ENCODE measurements at places on chromosomes 1 and 21.

GRCh38 chr1:240190881-240191401 lies 99.3 kb downstream of the FMN2 start:
- DNase-seq, result no peak

DNA sequence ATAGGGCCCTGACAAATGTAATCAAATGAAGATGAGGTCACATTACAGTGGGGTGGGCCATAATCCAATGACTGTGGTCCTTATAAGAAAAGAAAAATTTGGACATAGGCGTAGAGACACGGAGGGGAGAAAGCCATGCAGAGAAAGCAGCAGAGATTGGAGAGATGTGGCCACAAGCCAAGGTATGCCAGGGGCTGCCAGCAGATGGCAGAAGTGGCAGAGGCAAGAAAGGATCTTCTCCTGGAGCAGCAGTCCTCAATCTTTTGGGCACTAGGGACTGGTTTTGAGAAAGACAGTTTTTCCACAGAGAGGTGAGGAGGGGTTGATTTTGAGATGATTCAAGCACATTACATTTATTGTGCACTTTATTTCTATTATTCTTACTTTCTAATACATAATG lies 355.1 kb downstream of the NPHP4 start:
- DNase-seq, result peak; percentile 21

DNA sequence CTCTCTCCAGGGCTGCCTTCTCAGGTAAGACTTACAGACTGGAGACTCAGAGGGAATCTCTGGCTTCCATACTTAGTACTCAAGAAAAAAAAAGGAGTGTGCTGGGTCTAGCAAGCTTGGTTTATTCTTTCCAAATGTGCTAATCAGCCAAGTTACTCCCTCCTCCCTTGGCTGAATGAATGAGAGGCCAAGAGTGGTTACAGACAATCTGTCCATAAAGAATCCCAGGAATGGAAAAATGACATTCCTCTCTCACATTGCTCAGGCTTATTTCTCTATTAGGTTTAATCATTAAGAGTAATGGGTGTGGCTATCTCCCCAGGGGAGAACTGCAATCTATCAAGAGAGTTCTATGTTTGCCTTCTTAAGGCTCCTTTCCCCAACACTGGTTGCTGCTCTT lies 547.3 kb upstream of the PLXNA2 start:
- DNase-seq, result no peak

DNA sequence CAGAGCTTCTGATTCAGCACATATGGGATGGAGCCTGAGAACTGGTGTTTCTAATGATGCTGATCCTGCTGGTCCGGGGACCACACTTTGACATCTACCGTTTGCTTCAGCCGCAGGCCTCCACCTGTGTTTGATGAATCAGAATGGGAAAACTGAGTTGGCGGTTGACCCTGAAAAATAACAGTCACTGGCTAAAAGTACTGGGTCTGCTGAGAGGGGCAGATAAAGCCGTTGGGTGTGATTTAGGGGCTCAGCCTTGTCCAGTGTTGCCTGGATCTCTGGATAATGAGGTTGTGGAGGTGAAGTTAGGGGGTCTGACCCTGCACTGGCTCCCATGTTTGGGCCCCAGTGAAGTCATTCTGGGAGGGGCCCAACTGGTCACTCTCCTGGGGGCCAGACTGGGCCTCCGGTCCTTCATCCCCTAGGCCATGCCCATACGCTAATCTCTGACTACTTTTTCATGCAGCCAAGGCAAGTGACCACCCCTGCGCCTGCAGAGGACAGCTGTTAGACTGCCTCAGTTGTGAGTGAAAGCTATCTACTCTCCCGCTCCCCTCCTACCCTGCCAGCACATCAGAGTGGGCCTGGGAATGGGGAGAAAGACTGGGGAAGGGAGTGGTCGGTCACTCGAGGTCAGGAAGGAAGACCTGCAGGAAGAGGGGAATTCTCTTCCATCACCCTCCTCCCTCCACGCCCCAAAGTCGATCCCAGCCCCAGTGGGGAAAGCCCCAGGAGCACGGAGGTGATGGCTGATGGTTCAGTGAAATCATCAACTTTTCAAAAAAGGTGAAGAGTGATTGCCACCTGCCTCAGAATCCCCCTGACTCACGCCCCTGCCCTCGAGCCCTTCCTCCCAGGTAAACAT lies 27.7 kb downstream of the VASH2 start:
- DNase-seq, result no peak

GRCh38 chr1:221148660-221149059 lies 269.4 kb downstream of the HLX start:
- no peak for DNase-seq

DNA sequence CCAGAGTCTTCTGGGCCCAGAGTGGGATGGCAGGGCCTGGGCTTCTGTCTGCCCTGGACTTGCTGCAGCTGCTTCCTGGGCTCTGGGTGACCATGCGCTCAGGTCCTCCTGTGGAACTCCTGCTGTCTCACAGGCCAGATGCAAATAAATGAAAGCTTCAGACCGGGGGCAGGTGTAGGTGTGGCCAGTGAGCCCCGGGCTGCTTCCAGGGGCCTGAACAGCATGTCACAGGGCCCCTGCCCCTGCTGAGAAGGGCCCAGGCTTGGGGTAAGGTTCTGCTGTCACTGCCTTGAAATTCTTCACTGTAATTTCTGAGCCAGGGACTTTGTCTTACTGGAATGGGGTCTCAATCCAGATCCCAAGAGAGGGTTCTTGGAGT lies 2.5 kb upstream of the PKNOX1 start:
- no peak for DNase-seq

Measured in effector memory CD8-positive, alpha-beta T cell (primary cell).